Skin of body (tissue), 3 donors: ENCODE measurements at places on chromosomes 1 and 21. TPM values are rescaled to one million over a fixed set of nuclear protein-coding genes. Genes with fewer than 3 reads are reported as not detected.

GRCh38 chr1:213669512-213669911 lies 318.3 kb upstream of the PROX1 start:
- no peak for DNase-seq

The WNT3A gene
- 0.39 TPM for total RNA-seq

The CD247 gene
- 1.2 TPM for total RNA-seq

GRCh38 chr1:200960948-200961340 lies 62.6 kb downstream of the KIF21B start:
- no peak for DNase-seq

The SLC35F3 gene
- total RNA-seq = 0.79 TPM

The RHBDL2 gene
- total RNA-seq = 2.2 TPM

DNA sequence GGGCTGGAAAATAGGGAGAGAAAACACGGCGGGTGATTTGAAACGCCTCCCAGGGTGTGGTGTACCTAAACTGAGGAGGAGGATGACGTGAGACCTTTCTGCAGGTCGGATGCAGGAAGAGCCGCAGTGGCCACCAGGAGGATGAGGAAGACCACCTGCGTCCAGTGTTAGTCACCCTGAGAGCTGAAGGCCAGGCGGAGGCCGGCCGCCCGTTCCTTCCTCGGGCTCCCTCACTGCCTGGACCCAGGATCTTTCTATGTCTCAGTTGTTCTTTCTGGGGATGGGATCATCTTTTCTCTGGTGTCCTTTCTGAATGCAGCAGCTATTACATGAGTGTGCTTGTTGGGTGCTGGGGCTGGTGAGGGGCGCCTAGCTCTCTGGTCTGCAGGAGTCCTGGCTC lies 74.7 kb upstream of the COL6A1 start:
- no peak for DNase-seq

DNA sequence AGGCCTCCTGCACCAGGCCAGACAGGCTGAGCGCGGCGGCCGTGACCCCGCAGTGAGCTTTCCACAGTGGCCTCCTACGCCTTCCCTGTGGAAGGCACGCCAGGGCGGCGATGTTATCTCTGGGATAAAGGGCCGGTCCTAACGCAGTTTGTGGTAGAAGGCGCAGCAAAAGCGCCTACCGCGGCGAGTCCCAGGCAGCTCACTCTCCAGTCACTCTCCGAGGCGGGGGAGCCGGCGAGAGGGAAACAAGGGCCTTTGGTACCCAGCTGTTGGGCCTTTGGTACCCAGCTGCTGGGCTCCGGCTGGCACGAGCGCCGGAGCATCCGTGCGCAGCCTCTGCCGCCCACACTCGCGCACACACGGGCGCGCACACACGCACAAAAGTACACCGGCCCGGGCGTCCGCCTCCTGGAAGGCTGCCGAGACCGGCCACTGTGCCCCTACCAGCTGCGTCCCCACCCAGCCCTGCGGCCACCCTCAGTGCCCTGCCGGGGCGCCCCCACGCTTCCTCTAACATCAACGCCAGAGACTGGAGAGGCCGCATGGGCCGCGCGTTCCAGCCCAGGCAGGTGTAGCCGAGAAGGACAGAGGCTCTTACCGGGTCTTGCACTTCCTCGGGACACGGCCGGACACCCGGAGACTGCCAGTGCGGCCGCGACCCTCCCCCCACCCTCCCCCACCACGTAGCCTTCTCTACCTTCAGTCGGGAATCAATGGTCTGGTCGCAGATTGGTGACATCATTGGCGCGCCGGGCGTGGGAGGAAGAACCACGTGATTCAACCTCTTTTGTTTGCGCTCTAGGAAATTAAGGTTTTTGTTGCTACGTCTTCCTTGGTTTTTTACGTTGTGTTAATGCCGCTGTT lies 19.5 kb upstream of the ADAR start:
- peak; percentile 74 for DNase-seq

The OPTC gene
- total RNA-seq = not detected

GRCh38 chr1:237383791-237384190 lies 341.8 kb downstream of the RYR2 start:
- DNase-seq = peak; percentile 92

- DNase-seq = no peak
Observed at GRCh38 chr1:17599954-17600300, 60.4 kb downstream of the ARHGEF10L start.

The RPE65 gene
- total RNA-seq = 0.10 TPM

GRCh38 chr1:52436817-52437216 lies 32.4 kb downstream of the PRPF38A start:
- DNase-seq = no peak

DNA sequence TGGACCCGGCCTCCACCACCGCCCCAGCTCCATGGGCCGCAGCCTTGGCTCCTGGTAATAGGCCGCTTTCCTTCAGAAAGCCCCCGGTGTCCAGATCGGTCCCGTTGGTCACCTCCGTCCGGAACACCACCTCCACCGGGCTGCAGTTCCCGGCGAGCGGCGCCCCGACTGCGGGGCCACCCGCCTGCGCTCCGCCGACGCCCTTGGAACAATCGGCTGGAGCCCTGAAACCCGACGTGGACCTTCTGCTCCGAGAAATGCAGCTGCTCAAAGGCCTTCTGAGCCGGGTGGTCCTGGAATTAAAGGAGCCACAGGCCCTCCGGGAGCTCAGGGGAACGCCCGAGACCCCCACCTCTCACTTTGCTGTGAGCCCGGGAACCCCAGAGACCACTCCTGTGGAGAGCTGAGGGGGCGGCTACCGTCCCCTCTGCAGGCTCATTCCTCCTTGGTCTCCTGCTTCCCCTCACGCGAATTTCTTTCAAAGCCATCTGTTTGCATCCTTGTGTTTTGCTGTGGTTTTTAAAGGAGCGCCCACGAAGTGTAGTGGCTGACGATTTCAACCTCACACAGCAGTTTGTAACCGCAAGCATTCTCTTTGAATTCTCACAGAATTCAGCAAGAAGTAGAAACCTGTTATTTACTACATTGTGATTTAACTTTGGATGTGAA lies 6.0 kb downstream of the FCRLB start:
- DNase-seq = no peak

- DNase-seq = no peak
Observed at GRCh38 chr1:77085109-77085508, 134.1 kb downstream of the PIGK start.

- no peak for DNase-seq
Observed at GRCh38 chr1:150346316-150346715, 17.6 kb upstream of the RPRD2 start.

DNA sequence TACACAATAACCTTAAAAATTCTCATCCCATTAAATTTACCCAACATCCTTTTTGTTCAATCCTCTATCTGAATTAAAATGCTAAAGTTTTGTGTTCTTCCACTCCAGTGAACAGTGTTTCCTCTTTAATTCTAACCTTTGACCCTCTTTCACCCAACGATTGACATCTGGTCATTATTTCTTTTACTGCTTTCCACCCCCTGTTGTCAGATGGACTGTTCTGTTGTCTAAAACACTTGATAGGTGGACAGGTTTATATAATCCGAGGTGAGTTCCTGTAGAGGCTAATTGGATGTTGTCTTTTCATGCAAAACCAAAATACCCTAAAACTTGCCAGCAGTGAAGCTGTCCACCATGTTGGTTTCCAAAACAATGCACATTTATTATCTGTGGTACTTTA lies 73.4 kb upstream of the SERTAD4 start:
- DNase-seq = no peak

GRCh38 chr1:214670098-214670497 lies 67.1 kb downstream of the CENPF start:
- DNase-seq = peak; percentile 1

The PPM1J gene
- 0.59 TPM for total RNA-seq

The C8A gene
- not detected for total RNA-seq

DNA sequence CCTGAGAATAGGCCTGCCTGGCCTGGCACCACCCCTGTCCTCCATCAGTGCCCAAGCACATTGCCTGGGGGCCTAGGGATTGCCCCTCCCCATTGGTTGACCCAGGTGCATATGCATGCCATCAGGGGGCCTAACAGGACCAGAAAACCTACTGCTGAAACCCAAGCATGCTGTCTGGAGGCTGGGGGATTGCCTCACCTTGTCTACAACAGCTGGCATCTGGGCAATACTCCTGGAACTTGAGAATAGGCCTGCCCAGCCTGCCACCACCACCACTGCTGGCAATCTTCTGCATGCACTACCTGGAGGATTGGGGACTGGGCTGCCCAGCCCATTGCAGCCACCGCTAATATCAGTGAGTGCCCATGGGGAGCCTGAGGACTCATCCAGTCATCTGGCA lies 56.1 kb upstream of the BCL10 start:
- no peak for DNase-seq

GRCh38 chr1:101846820-101847219 lies 149.9 kb downstream of the OLFM3 start:
- no peak for DNase-seq

- DNase-seq = no peak
Observed at GRCh38 chr1:9213956-9214355, 20.6 kb upstream of the H6PD start.

DNA sequence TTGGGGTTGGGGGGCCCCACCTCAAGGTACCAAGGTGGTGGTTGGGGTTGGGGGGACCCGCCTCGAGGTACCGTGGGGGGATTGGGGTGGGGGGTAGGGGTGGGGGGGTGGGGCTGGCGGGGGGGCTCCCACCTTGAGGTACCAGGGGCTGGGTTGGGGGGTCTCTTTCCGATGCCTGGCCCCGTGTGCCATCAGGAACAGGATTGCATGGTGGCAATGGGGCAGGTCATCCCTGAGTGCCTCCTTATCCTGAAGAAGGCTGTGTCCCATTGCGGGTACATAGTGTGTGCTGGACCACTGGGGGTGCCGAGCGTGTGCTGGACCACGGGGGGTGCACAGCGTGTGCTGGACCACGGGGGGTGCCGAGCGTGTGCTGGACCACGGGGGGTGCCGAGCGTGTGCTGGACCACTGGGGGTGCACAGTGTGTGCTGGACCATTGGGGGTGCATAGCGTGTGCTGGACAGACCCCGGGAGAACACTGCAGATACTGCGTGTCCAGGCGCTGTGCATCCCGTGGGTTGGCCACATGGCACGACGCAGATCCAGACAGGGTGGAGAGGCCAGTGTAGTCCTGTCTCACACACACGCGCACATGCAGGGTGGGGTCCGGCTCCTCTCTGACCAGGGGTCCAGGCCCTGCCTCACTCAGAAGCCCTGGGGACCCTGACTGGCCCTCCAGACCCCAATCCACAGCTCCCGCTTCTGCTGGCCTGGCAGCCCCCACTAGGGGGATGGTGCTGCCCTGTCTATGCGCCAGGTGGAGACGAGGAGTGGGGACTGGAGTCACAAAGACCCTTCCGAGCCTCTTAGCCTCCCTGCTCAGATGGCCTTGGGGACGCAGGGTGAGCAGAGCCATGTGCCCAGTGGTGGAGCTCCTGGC lies 4.2 kb downstream of the SCNN1D start:
- DNase-seq = no peak

The S100A7A gene
- 0.30 TPM for total RNA-seq

- DNase-seq = no peak
Observed at GRCh38 chr1:14699620-14700019, 101.1 kb downstream of the KAZN start.

The SRRM1 gene
- total RNA-seq = 64.9 TPM

The ZNF684 gene
- 5.6 TPM for total RNA-seq

- no peak for DNase-seq
Observed at GRCh38 chr1:215201283-215201682, 118.7 kb downstream of the KCNK2 start.

GRCh38 chr21:27498025-27498424 lies 531.1 kb upstream of the ADAMTS5 start:
- DNase-seq = no peak

DNA sequence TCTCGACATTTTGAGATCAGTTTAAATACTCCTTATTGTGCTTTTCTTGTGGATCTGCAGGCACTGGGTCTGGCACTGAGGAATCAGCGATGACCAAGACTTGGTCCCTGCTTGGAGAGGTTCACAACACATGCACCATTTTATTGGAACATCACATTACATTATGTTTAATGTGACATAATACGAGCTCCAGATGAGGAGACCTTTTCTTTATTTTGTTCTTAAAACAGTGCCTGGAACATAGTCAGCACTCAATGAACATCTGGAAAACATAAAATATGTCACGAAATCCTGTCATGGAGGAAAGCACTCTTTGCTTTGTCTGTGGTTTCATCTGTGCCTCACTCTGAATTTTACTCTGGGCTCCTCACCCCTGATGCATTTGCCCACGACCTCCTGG lies 110.7 kb downstream of the ST6GALNAC3 start:
- no peak for DNase-seq

DNA sequence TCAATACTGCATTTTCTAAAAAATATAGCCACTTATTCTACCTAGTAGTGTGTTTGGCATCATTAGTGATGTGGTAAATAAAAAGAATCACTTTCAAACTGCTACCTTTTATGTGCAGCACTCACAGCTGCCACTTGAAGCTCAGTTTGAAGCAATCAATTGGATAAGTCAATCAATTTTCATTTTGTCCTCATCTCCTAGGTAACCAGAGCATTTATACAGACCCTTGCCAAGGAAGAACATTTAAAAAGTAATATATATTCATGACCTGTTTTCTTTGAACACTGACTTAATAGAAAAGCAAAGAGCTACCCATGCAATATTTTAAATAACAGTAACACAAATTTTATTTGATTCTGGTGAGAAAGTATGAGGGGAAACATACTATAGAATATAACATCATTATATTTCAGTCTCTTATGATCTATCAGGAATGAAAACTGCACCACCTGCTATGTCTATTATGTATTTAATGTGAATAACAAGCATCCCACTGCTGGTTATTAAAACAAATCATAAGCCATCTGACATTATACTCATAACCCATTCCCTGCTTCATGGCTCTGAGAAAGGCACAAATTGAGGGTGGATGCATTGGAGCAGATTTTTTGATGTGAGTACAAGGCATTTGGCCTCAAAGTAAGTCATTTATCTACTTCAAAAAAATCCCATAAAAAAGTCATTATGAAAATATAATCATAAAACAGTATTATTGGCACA lies 168.4 kb upstream of the C21orf91 start:
- no peak for DNase-seq

The CASZ1 gene
- 34.0 TPM for total RNA-seq

GRCh38 chr1:149915429-149916192 lies 2.0 kb downstream of the SV2A start:
- DNase-seq = no peak

- DNase-seq = peak; percentile 60
Observed at GRCh38 chr1:92859400-92860039, 27.7 kb downstream of the RPL5 start.

The LDLRAD1 gene
- total RNA-seq = not detected

The METTL13 gene
- total RNA-seq = 14.9 TPM

GRCh38 chr1:53642215-53642555 lies 96.8 kb downstream of the GLIS1 start:
- no peak for DNase-seq
